ENCODE measurements at places on chromosomes 7 and 10. TPM values are rescaled to one million over a fixed set of nuclear protein-coding genes. Genes with fewer than 3 reads are reported as not detected.

ICA1 gene
- total RNA-seq: not detected

PNLIPRP3 gene
- total RNA-seq: not detected

BAMBI gene
- total RNA-seq: 3.8 TPM

SVIL gene
- 42.5 TPM for total RNA-seq

ATRNL1 gene
- total RNA-seq: 26.3 TPM

PON1 gene
- 0.84 TPM for total RNA-seq

KNDC1 gene
- 1.1 TPM for total RNA-seq

SH2B2 gene
- total RNA-seq: 13.4 TPM

HKDC1 gene
- 0.08 TPM for total RNA-seq

RBP3 gene
- not detected for total RNA-seq

HTR7 gene
- 0.26 TPM for total RNA-seq

MYOZ1 gene
- total RNA-seq: 0.84 TPM
